ENCODE measurements at places on chromosomes 7 and 10. TPM values are rescaled to one million over a fixed set of nuclear protein-coding genes. Genes with fewer than 3 reads are reported as not detected.

Gene OR9A2
- not detected for total RNA-seq

Gene C10orf90
- total RNA-seq, result not detected

Gene ZCWPW1
- 2.6 TPM for total RNA-seq

Gene SEMA3C
- total RNA-seq, result 193 TPM

Gene ADAMTS14
- 30.2 TPM for total RNA-seq

Gene AGBL3
- total RNA-seq, result 0.72 TPM

Gene TBC1D12
- total RNA-seq, result 7.6 TPM

Gene RADIL
- total RNA-seq, result 0.22 TPM

Gene TWIST1
- total RNA-seq, result 5.7 TPM

Gene SCIN
- total RNA-seq, result 0.27 TPM

Gene ABCB1
- total RNA-seq, result 1.8 TPM

DNA sequence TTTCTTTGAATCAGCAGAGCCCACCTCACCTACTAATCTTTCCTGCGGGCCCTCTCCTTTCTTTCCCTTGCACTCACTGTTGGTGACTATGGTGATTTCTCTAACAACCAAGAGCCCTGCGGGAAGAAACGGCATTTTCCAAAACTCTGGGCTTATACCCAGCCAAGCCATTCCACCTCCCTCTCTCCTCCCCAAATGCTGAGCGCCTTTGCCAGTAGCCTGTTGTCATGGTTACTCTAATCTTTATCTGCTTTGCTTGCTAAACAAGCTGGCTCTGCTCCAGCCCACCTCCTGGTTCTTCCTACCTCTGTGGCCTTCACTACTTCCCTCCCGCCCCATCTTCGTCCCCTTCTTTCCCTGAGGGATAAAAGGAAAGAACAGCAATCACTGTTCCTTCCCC, 86.7 kb downstream of the DGKI start:
- DNase-seq, result peak; percentile 51

DNA sequence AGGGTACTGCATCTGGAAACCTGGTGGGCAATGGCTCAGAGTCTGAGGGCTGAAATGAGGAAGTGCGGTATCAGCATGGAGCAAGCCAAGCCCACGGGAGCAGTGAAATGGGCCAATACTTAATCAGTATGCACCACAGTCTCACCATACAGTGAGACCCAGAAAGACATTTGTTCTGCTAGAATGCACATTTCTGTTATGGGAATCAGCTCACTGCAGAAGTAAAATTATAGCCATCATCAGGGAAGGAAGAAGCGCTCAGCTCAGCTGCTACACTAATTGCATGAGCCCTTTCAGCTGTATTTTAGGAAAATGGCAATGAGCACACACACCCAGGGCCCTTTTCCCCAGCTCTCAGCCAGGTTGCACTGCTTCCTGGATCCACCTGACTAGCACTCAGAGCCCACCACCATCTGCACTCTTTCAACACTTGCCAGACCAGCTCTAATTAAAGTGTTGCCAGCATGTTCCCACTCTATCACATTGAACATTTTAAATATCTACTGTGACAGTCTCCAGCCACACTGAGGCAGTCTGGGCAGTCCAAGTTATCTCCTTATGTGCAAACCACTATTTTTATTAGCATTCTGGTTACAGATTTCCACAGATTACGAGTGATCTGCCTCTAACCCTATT, 44.2 kb upstream of the PIK3AP1 start:
- no peak for DNase-seq

DNA sequence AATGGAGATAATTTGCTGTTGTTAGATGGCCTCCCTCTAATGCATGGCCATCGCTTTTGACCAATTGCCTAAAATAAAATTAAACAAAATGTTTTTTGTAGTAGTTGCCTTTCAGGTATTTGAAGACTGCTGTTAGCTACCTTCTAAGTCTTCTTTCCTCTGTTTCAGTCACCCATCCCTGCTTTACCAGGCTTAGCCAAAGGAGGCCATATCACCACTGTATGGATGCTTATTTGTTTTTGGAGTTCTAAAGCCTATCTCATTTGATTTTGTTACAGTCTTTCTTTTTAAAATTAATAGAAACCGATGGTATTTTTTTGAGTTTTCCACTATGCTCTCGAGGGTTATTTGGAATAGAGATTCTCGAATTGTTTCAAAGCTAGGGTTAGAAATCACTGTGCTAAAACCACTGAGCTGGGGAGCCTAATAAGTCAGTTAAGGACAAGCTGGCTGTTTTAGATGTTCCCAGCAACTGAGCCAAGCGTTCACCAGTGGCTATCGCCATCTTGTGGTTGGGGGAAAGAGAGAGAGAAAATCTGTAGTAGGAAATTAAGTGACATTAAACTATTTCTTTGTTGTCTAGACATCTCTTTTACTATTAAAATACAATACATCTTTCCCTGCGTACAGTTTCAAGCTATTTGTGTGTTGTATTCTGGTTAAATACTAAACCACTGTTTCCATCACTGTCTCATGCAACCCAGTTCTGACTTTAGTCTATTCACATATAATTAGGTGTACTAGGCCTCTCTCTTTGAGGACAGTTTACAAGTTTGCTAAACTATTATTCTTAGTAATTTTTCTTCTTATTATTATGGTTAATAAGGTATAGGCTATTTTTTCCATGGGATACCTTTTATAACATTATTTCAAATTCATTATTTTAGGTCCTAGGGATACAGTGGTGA, 52.2 kb downstream of the GPR158 start:
- DNase-seq, result peak; percentile 36

GRCh38 chr7:95718577-95719410, 53.6 kb upstream of the DYNC1I1 start:
- no peak for DNase-seq

DNA sequence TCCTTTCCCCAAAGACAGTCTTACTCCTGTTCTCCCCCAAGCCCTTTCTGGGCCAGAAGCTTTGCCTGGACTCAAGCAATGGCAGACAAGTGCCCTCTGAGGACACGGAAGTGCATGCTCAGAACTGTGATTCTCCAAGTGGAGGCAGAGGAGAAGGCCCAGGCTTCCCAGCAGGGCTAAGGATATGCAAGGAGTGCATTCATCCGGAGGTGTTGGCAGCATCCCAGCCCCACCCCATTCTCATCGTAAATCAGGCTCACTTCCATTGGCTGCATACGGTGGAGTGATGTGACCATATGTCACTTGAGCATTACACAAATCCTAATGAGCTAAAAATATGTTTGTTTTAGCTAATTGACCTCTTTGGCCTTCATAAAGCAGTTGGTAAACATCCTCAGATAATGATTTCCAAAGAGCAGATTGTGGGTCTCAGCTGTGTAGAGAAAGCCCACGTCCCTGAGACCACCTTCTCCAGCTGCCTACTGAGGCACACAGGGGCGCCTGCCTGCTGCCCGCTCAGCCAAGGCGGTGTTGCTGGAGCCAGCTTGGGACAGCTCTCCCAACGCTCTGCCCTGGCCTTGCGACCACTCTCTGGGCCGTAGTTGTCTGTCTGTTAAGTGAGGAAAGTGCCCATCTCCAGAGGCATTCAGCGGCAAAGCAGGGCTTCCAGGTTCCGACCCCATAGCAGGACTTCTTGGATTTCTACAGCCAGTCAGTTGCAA, 1.4 kb upstream of the RBP3 start:
- DNase-seq, result no peak

- no peak for DNase-seq
Observed at GRCh38 chr10:93445978-93446720, 36.0 kb downstream of the MYOF start.

DNA sequence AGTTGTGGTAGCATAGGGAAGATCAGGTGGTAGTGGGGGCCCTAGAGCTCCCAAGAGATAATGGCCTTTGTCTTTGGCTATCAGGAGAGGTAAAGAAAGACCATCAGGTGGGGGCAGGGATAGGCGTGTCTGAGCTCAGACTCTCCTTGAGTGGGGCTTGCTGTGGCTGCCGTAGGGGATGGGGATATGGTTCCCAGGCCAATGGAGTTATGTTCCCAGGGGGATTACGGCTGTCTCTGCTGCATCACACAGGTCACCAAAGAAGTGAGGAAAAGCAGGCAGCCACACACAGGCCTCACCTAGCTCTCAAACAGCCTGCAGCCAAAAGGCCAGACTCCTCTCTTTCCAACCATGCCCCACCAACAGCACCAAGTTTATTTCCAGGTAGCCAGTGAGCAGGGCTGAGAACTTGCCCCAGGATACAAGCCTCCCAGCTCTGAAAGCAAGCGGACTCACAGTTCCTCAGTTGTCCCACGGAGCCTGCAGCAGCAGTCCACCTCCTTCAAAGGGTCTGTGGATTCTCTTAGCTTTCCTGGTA, 37.6 kb upstream of the C1QL3 start:
- DNase-seq, result no peak

GRCh38 chr7:47847207-47847606, 101.1 kb downstream of the PKD1L1 start:
- no peak for DNase-seq

- DNase-seq, result no peak
Observed at GRCh38 chr10:45211576-45211975, 103.8 kb downstream of the OR13A1 start.

GRCh38 chr10:50325449-50326171, 74.3 kb upstream of the ASAH2 start:
- DNase-seq, result peak; percentile 99

- no peak for DNase-seq
Observed at GRCh38 chr7:6078548-6078947, 47.4 kb downstream of the ANKRD61 start.

- DNase-seq, result no peak
Observed at GRCh38 chr7:102431617-102432298, 1.6 kb upstream of the ORAI2 start.

- DNase-seq, result peak; percentile 12
Observed at GRCh38 chr7:99312316-99313203, 13.1 kb upstream of the ARPC1A start.

GRCh38 chr7:141306081-141306480, 232.2 kb downstream of the TMEM178B start:
- no peak for DNase-seq

- DNase-seq, result no peak
Observed at GRCh38 chr10:16481052-16481728, 40.5 kb downstream of the C1QL3 start.

GRCh38 chr7:143914938-143915652, 13.1 kb upstream of the TCAF1 start:
- no peak for DNase-seq

- DNase-seq, result no peak
Observed at GRCh38 chr7:153628825-153629224, 423.4 kb upstream of the DPP6 start.

DNA sequence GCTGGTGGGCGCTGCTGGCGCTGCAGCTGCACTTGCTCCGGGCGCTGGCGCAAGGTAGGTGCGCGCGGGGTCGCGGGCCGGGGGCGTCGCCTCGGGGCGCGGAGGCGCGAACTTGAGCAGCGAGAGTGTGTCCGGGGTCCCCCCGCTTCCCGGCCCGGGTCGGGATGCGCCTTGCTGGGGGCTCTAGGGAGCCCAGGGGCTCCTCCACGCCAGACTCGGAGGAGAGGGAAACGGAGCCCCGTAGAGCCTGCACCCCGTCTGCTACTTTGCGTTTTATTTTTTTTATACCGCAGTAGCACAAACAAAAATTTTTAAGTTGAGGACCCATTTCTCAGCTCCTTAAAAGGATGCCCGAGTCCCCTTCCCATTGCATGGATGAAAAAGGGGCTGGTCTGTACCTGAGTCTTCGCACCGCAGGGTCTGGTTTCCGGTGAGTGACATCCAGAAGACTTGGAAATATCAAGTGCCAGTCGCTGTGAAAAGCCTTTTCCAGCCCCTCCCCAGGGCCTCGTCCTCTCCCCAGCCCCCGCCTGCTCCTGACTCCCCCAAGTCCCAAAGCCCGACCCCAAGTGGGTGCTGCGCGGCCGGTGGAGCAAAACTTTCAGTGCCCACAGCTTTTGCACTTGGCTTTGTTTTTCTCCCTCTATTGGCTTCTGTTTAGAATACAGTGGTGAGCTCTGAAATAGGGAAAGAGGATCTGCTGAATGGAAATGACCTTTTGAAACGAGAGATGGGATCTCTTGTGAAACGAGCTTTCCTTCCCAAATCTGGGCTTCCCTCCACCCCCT, 973 bp downstream of the SDK1 start:
- peak; percentile 20 for DNase-seq

All from astrocyte (in vitro differentiated cells and primary cell).